ENCODE measurements at places on chromosomes 7 and 10. TPM values are rescaled to one million over a fixed set of nuclear protein-coding genes. Genes with fewer than 3 reads are reported as not detected.

DNA sequence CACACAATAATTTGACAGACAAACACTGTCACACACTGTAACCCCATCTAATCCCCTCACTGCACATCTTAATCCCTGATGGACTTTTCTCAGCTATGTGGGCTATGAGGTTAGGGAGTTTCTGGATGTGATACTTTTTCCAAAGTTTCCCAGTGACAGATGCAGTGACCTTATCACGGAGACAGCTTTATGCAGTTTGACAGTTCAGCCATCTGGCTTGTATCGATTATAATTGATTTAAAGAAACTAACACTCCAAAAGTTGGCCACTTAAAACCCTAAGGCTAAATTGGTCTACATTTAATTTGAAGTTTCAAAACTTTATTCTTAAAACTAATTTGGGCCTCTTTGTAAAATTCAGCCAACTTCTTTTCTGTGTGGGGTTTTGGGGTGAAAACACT lies 196.7 kb downstream of the SDK1 start:
- no peak for DNase-seq

- no peak for DNase-seq
These were observed 73.9 kb upstream of the PDGFA start for GRCh38 chr7:593324-594115.

- DNase-seq, result no peak
These were observed 10.4 kb upstream of the SMC3 start for GRCh38 chr10:110556969-110557601.

DNA sequence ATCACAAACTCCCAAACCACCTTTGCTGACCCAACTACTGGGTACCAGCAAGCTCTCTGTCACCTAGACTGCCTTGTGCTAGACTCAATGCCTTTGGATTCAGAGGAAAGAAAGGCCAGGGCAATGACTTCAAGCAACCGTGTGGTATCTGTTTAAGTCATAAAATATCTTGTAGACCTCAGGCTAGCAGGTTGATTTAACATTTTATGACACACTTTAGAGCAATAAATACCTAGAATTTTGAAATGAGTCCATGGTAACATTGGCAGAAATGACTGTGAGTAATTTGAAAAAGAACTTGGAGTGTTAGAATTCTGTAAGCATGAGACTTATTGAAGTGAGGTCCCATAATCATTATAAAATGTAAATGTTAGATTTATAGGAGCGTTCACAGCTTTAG lies 87.2 kb downstream of the TWIST1 start:
- no peak for DNase-seq

- no peak for DNase-seq
These were observed 9.3 kb downstream of the OLAH start for GRCh38 chr10:15053061-15053460.

GRCh38 chr10:133276435-133277201 lies at the start of gene ADAM8:
Gene ADAM8, minus strand, starts transcription at chr10:133276868. Its CDS starts 51 bp downstream, at chr10:133276817.
- no peak for DNase-seq

- no peak for DNase-seq
These were observed 49.7 kb downstream of the UNC5B start for GRCh38 chr10:71262027-71262426.

DNA sequence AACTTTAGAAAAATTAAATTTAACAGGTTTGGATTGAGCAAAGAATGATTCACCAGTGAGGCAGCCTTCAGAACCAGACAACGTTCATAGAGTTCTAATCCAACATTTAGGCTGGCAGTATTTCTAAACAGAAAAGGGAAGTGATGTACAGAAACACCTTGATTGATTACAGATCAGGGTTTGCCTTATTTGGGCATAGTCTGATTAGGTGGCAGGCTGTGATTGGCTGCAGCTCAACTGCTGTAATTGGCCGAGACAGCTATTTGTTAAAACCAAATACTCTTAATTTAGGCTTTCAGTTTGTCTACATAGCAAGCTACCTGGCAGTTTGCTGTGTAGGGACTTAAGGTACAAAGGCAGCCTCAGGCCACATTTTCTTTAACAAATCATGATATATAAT lies 802.5 kb downstream of the IPMK start:
- DNase-seq, result no peak

DNA sequence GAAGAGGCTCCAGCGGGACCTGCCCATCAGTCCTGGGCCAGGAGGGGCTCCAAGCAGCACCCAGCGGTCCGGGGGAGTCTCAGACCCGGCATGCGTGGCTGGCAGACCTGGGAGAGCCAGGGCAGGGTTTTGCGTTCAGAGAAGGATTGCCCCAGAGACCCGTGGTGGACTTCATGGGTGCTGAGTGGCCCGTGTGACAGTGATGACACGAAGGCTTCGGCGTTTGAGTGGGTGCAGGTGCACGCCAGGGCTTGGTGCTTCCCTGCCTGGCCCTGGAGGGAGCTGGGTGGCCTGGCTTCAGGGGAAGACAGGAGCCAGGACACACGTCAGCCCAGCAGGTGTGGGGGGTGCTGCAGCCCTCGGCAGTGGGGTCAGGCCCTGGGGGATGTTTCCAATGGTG lies 13.9 kb downstream of the ORAI2 start:
- DNase-seq, result no peak

DNA sequence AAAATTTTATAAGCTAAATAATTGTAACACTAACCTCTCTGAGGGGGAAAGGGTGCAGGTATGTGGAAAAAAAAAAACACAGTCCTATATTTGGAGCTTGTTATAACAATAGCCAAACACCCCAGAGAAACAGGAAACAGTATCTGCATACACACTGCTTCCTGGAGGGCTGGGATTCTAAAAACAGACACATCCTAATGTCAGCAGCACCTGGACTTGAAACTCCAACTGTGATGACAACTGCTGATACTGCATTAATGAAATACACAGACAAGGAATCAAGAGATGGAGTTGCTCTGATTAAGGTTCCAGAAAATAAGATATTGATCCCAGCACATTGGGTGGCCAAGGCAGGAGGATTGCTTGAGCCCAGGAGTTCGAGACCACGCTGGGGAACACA lies 9.3 kb downstream of the DAGLB start:
- no peak for DNase-seq

DNA sequence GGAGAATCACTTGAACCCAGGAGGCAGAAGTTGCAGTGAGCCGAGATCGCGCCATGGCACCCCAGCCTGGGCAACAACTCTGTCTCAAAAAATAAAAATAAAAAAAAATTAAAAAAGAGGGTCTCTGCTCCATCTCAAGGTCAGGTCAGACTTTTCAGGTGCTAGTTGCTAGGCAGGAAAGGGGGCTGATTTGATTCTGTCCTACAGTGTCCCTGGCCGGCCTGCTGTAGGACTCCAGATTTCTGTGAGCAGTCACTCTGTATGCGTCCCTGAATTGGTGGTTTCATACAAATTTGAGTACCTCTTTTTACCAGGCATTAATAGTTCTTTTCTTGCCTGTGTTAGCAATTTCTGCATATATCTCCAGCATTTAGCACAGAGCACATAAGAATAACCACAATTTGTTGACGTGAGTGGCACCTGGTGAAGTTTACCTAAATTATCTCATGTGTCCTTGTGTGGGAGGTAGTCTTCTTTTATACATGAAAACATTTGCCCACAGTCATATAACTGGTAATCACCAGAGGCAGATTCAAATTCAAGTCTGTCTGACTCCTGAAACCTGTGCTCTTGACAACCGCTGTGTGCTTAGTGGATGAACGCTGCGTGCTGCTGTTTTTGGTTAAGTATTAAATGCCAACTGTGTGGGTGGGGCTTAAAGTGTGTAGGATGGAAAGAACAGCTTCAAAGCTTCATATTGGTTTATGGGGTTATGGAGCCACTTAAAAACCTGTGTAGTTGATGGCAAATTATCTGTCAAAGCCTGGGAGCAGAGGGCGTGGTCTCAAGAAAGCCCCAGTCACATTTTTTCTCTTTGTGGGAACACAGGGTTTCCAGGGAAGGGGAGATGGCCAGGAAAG lies 3.2 kb upstream of the ZNF775 start:
- DNase-seq, result no peak

The AFAP1L2 gene
- 29.5 TPM for total RNA-seq

The WIPF3 gene
- total RNA-seq, result 0.25 TPM

The RTKN2 gene
- total RNA-seq, result 2.5 TPM

The HUS1 gene
- 28.5 TPM for total RNA-seq

The DYDC2 gene
- total RNA-seq, result not detected

The NEURL1 gene
- 4.2 TPM for total RNA-seq

The RASA4 gene
- total RNA-seq, result 85.7 TPM

The RADIL gene
- 16.5 TPM for total RNA-seq
